Stimulated activated CD8-positive, alpha-beta memory T cell treated with anti-CD3 and anti-CD28 coated beads, Interleukin-15, amount 100 ng/mL, for 4 hours (primary cell): ENCODE measurements at places on chromosomes 4 and X.
A peak's percentile ranks its signal among the peaks of the same experiment; 100 is the strongest.

GRCh38 chrX:129642641-129643040, 12.1 kb downstream of the APLN start:
- no peak for DNase-seq

DNA sequence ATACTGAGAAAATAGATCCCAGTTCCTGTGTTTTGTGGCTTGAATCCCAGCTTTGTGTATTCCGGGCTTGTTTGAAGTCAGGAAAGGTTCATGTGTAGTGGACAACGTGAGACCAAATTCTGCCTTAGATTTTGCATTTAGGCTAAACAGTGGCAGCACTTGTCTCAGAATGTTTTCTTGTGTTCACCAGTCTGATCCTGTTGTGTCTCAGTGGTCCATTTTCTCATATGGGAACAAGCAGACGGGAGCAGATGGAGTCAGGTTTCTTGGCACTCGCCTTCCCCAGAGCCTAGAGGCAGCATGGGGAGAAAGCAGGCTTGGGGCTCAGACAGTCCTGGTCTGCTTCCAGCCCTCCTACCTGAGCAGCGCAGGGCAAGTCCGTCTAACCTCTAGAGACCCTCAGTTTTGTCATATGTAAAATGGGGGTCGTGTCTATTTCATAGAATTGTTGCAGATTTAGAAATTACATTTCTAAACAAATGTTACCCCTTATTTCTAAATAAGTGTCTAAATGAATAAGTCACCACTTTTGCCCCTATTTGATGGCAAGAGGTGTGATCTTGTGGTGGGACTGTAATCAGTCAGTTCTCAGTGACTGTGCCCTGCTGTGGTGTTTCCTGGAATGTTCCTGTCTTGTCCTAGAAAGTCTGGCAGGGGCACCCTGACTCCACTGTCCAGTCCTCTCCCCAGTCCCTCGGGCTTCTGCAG, 28.3 kb upstream of the MSANTD1 start:
- no peak for DNase-seq

DNA sequence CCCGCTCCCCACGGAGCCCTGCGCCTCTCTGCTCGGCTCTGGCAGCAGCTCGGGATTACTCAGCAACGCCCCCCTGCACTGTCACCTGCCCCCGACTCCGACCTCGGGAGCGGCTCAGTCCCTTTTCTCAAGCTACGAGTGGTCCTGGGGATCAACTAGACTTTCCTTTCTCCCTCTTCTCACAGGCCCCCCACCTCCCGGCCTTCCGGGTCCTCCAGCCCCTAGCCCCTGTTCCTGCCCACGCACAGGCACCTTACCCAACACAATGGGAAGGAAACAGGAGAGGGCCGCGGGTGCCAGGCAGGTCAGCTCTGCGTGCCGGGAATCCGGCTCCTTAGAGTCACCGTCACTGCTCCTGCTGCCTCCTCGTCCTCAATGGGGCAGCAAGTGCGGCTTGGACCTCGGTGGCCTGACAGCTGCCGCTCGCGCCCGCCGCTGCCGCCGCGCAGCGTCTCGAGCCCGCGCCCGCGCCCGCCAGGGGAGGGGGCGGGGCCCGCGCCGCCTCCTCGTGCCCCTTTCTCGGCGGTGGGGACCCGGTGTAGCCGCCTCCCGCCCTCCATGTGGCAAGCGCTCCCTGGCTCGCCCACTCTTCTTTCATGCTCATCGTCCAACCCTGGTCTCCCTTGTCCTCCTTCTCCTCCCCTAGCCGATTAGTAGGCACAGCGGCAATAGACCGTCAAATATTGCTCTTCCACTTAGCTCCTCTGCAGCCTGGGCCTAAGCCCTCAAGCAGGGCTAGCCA, at the start of gene RAB9B:
Gene RAB9B (minus strand): TSS at position 455 of the 742 bp plus-strand sequence. CDS start 6,473 bp downstream, outside the sequence.
- peak; percentile 46 for DNase-seq

- DNase-seq = no peak
Observed at GRCh38 chr4:20194123-20195013, 57.3 kb upstream of the SLIT2 start.

- no peak for DNase-seq
Observed at GRCh38 chrX:72208126-72208800, 26.7 kb downstream of the PIN4 start.

DNA sequence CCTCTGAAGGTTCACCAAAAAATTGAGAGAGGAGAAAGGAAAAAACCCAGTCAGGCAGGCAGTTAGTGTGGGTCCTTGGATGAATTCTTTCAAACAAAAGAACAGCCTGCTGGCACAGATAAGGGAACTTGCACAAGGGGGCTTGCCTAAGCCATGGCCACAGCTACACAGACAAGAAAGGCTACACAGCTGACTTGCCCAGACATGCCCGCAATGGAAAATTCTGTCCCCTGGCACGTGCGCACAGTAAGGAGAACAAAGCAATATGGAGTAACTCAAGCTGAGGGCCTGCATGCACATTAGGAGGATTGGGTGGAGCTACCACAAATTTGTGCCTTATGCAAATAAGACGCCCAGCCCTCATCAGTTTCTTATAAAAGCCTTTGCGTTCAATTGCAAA, 512.5 kb upstream of the HTR2C start:
- no peak for DNase-seq

- DNase-seq = no peak
Observed at GRCh38 chr4:87807402-87807801, 8.0 kb downstream of the IBSP start.

GRCh38 chr4:115332078-115332477, 218.7 kb upstream of the NDST4 start:
- DNase-seq = no peak
